NCI-H2107 (cell line): ENCODE measurements at places on chromosomes 3 and 15.

GRCh38 chr3:53693451-53693850 is 152.8 kb downstream of the CHDH start:
- no peak for DNase-seq

GRCh38 chr3:174243171-174243570 is 616.0 kb upstream of the NAALADL2 start:
- DNase-seq = no peak

- DNase-seq = no peak
Observed at GRCh38 chr15:97978401-97979139, 18.1 kb downstream of the ARRDC4 start.

GRCh38 chr3:11248596-11248995 is 23.6 kb upstream of the ATG7 start:
- DNase-seq = no peak

DNA sequence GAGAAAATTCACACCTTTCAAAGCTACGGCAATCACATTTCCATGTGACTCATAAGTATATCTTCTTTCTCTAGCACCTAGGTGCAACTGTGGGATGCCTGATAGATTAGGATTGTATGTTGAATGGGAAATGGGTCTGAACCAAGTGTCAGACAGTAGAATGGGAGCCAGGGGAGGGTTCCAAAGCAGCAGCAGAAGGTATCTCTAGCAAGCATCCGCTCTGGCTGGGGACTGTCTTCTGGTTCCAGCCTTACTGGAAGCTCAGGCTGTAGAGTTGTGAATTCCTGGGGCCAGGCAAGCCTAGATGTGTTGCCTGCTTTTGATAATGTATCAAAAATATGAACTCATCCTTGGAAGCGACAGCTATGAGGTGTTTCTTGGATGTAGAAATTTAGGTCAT is 2.1 kb upstream of the CHL1 start:
- no peak for DNase-seq

GRCh38 chr3:42024591-42025351 is 62.9 kb upstream of the ULK4 start:
- DNase-seq = no peak

- DNase-seq = no peak
Observed at GRCh38 chr3:184237211-184237610, 7.8 kb downstream of the VWA5B2 start.

- peak; percentile 73 for DNase-seq
Observed at GRCh38 chr3:112010636-112011035, 11.9 kb downstream of the TAGLN3 start.

DNA sequence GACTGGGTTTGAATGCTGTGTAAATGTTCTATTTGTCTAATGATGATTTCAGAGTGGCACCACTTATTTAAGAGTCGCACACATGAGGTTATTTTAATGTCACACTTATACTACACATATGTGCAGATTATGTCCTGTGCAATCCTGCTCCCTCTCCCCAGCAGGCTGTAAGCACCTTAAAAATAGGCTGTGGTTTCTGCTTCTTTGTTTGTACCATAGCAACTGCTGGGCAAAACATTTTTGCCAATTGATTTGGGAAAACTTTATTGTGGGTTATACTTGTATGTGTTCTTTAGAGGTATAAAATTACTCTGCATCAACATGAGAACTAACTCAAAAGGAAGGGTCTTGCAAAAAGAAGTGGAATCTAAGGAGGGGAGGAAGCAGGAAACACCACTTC is 318.5 kb downstream of the NTRK3 start:
- no peak for DNase-seq

- DNase-seq = no peak
Observed at GRCh38 chr3:64186667-64187064, 38.6 kb downstream of the PRICKLE2 start.

GRCh38 chr3:128190501-128190900 is 37.2 kb downstream of the EEFSEC start:
- DNase-seq = no peak

- no peak for DNase-seq
Observed at GRCh38 chr15:84992157-84992944, 10.7 kb downstream of the PDE8A start.

DNA sequence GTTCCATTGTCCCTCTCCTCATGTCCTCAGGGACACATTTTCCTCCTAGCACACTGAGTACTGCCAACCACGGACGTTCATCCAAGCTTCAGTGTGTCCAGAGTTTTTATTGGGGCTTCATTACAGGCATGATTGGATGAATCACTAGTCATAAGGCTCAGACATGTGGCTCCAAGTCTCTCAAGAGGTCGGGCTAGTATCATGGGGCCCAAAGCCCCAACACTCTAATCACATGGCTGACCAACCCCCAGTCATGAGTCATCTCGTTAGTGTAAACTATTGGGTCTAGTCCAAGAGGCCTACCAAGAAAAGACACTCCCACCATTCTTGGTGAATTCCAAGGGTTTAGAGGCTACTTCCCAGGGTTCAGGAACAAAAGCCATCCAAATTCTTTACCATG is 4.4 kb downstream of the TERC start:
- no peak for DNase-seq

DNA sequence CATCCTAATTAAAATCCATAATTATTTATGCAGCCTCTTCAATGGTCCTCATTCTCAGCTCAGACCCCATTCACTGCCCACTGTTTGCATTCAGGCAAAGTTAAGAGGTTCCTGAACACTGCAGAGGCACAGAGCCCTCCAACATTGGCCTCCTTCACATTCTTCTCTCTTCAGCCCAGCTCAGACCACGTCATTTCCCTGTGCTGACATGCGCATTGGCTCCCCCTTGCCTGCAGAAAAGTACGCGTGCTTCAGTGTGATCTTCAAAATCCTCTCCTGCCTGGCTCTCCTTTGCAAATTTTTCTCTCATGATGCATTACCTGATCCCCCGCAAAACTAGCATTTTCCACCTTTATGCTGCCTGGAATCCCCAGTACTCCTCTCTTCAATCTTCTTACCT is 552.3 kb downstream of the NTRK3 start:
- DNase-seq = no peak
